ENCODE measurements at places on chromosomes 5 and 9.

DNA sequence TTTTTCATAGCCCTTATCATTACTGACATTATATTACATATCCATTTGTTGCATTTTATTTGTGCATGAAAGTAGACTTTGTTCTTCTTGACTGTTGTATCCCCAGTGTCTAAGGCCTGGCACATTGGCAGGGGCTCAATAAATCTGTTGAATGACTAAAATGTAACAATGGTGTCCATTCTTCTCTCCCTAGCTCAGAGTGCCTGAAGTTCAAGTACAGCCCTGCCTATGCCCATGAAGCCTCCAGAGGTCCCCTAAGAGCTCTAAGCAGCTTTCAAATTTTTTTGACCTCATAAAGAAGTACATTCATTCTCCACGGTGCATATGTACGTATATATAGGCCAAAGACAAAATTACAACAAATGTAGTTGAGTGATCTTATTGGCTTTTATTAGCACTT, 4.2 kb upstream of the BSPRY start:
- no peak for DNase-seq

GRCh38 chr9:3043369-3043768, 199.5 kb upstream of the PUM3 start:
- no peak for DNase-seq

DNA sequence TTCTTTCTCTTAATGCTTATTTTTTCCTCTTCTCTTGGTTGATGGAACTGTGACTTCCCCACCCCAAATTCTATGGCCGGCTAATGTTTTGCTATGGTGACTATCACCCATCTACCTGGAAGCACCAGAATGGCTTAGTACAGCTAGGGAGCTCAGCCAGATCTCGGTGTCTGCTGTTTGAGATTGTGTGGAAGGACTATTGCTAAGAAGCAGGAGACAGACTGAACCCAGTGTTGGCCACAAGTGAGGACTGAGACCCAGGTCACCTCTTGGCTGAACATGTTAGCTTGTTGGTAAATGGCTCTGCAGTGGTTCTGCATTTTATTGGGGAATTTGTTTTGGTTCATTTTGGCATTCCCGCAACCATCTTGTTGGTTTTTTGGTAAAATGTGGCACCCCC, 2.7 kb downstream of the PRRC2B start:
- no peak for DNase-seq

GRCh38 chr5:15065091-15065490, 193.5 kb upstream of the ANKH start:
- DNase-seq: no peak

GRCh38 chr5:77560677-77561263, 68.7 kb upstream of the WDR41 start:
- DNase-seq: no peak

GRCh38 chr9:133643978-133644760, 8.0 kb downstream of the DBH start:
- DNase-seq: no peak

DNA sequence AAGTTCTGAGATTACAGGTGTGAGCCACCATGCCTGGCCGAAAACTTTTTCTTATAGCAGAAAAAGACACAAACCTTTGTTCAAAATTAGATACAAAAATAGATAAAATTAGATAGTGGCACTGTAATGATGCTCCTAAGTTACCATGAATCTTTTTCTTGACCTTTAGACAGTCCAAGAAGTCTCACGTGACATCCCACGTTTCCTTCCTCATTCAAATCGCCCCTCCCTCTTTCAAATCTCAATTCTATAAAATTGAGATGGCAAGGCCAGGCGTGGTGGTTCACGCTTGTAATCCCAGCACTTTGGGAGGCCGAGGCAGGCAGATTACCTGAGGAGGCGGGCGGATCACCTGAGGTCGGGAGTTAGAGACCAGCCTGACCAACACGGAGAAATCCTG, 7.7 kb upstream of the ZCCHC10 start:
- DNase-seq: no peak

DNA sequence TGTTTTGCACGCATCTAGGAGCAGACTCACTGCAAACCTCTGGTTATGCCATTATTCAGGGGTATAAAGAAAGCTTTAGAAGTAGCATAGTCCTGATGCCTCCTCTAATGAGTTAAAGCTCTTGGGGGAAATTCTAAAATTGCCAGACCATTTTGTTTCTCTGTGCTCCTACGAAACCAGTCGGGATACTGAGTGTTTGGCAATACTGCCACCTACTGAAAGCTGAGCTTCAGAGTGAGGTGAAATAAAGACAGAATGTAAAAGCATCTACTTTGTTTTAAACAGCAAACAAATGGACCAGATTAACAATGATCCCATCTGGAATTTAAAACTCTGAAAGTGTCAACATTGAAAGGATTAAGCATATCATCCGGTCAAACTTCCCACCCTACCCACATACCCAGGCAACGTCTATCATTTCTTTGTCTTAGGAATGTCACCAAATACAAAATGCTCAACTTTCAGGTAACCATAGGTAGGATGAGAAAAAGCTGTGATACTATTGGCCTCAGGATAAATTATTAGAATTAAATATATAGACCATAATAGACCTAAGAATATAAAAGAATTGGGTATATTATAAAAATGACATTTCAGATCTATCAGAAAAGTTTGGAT, 77.8 kb upstream of the SHISAL2B start:
- no peak for DNase-seq

- no peak for DNase-seq
Observed at GRCh38 chr9:109816490-109816889, 36.5 kb downstream of the PALM2AKAP2 start.

- DNase-seq: no peak
Observed at GRCh38 chr9:109452761-109453160, 45.3 kb downstream of the PTPN3 start.

DNA sequence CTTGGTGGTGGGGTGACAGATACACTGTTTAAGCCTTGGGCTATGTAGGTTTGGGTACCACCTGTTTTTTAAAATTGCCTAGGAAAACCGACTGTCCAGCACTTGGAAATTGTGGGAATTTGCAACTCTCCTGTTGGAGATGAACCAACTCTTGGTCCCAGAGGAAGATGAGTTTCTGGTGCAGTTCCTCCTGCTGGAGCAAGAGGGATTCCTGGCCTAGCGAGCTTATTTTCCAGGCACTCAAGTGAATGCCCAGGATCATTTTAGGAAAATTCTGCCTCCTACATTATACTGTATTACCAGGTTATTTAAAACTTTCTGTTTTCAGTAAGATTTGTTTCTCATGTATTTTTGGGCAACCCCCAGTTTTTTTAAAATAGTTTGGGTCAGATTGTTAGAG, 33.7 kb downstream of the AP3S1 start:
- DNase-seq: no peak

- peak; percentile 46 for DNase-seq
Observed at GRCh38 chr9:72280913-72281500, 84.0 kb downstream of the ZFAND5 start.

- DNase-seq: no peak
Observed at GRCh38 chr5:82222597-82223574, 55.3 kb downstream of the RPS23 start.
